ENCODE measurements at places on chromosomes 5 and 9. TPM values are rescaled to one million over a fixed set of nuclear protein-coding genes. Genes with fewer than 3 reads are reported as not detected.
A peak's percentile ranks its signal among the peaks of the same experiment; 100 is the strongest.

DNA sequence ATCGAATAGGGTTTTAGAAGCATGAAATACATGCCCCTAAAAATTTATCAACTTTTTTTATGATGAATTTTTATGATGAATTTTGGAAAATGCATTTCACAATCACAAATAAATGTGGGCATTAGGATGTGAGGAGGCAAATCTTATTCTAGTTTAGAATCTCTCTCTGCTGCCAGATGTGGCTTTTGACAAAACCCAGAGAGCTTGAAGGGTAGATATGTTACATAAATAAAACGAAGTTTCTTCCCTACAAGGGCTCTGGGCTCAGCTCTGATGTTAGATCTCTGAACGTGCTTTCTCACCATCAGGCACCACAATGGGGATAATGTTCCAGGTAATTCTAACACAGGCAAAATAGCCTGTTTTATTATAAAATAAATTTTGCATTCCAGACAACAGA is 102.3 kb upstream of the ADAMTSL1 start:
- no peak for DNase-seq

DNA sequence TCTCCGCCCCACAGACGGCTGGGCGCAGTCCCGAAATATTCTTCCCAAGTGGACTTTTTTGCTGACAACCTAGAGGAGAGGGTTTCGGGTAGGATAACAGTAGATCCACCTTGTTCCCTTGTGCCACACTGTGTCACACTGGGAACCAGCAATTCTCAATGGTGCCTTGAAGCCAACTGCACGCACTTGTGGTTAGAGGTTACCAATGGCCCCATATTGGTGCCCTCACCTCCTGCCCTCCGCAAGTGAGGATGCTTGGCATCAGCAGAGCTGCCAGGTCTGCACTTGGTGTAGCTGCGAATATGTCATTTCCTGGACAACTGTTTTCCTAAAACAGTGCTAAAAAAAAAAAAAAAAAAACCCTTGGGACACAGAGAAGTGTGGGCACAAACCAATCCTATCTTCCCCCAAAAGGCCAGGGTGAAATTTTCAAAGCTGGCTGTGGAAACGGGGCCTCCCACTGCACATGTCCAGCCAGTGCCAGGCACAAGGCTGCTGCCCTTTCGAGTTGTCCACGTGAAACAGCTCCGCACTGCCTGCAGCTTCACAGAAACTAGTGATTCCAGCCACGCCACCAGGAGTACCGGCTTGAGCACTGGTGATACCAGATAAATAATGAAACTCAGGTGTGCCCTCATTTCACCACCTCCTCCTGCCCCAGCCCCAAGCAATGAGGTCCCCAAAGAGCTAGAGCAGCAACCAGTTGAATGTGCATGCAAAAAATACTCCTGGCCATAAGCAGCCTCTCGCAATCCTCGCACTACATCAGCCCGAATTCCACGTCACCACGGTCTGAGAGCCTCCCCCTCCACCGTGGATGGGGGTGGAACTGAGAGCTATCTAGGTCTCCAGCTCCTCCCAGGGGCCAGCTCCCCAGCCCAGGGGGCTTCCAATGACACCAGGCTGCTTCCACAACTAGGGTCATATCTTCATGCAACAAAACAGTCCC is 51.2 kb downstream of the USP20 start:
- no peak for DNase-seq

- DNase-seq, result no peak
Observed at GRCh38 chr9:129338724-129339430, 160.8 kb upstream of the IER5L start.

DNA sequence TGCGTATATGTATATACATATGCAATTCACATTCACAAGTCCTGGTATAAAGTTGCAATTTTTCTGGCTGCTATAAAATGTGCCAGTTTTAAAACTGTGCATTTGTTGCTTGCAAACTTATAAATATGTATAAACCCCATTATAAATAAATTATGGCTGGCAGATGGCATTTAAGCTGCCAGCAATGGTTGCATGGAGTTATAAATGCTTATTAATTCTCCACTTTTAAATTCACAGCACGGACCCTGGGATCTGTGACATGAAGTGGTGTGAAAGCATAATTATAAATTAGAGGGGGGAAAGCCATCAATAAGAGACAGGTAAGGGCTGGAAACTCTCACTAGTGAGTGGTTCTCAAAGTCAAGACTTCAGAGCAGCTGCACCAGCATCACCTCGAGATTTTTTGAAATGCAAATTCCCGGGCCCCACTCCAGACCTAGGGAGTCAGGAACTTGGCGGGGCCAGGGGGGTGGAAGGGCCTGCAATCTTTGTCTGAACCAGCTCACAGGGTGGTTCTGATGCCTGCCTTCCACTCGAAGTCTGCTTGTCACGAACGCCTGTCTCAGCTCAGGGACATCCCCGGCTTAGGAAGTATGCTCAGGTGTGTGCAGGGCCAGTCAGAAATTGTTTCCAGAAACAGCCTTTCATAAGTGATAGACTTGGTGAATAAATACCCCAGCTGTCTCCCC is 16.9 kb downstream of the S1PR3 start:
- DNase-seq, result no peak

DNA sequence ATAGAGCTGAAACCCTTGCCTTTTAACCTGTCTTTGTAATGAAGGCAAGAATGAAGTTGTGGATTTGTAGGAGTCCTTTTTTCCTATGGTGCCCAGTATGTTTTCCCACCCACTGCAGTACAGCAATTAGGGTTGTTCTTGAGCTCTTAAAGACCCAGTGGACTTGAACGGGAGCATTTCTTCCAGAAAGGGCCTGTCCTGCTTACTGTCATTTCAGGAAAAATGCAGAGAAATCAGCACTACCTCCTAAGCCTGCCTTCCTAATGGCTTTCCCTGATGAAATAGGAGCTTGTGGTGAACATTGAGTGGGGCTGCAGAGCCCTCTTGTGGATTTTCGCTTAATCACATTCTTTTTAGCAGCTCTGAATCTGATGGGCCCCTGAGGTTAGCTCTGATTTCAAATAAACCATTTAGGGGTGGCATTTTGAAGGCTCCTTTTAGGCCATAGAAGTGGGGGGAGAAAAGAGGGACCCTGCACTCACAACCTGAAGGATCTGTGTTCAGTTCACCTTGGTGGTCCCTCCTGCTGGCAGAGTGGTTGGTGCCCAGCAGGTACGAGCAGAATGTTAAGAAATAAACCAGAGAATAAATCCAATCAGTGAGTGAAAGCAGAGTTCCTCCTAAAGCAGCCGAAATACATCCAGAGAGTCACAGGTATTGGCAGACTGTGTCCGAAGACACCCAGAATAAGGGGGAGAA is 188.0 kb upstream of the KLF9 start:
- peak; percentile 40 for DNase-seq

GRCh38 chr5:39159811-39160490 is 59.4 kb downstream of the FYB1 start:
- no peak for DNase-seq

DNA sequence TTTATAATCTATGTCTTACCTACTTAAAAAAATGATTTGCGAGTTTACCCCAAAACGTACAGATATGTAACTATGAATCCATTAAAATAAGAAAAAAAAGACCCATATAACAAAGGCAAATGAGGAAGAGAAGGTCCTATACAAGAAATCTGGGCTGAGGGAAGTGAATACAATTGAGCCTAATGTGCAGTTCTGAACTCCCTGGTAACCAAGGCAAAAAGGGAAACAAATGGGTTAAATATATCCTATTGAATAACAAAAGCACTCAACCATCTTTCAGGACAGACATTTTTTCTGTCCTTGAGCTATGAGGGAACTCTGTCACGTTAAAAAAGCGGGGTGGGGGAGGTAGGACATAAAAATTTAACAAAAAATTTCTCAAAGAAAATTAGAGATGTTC is 78.6 kb downstream of the PTPN3 start:
- DNase-seq, result no peak

DNA sequence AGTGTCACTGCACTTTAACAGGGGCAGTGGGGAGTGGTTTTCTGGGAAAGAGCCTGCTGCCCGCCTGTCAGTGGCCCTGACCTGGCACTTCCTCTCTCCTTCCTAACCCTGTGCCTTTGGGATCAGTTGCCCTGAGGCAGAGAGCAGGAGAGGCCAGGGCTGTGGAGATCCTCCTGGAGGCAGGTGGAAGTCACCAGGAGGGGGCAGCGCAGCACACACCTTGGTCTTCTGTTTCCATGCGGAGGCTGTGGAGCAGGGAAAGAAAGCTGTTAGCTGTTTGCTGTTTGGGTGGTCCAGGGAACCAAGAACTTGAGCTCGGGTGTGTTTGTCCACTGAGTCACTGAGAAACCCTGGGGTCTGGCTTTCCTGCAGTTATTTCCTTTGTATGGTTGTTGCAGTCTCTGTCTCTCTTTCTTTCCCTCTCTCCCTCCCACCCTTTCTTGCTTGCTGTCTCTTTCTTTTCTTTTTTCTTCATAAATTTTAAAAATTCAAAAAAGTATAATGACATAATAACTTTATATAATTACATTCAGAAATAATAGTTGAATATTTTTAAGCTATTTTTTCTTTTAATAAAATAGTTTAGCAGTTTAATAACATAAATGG is 28.1 kb downstream of the NTRK2 start:
- peak; percentile 59 for DNase-seq

DNA sequence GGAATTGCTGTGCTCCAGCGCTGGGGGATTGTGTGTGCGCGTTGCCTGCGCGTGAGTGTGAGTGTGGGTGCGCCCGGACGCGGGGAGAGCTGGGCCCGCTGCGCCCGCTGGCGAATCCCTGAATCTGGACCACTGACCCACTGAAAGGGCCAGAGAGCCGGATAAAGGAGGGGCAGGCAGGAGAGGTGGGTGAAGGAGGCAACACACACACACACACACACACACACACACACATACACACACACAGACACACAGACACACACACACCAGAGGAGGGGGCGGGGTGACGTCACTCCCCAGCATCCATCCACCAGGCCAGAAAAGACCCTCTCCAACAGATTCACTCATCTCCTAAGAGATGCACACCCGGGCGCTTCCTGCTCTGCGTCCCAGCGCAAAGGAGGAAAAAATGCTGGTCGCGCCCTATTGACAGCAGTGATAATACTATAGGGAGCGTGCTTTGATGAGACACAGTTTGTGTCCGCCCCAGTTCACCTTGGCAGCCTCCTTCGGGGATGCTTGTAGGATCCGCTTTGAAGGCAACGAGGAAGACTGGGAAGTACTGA is 1059.1 kb upstream of the DMAC1 start:
- DNase-seq, result peak; percentile 38

GRCh38 chr5:10904862-10905432 is 143.9 kb upstream of the DAP start:
- DNase-seq, result no peak

DNA sequence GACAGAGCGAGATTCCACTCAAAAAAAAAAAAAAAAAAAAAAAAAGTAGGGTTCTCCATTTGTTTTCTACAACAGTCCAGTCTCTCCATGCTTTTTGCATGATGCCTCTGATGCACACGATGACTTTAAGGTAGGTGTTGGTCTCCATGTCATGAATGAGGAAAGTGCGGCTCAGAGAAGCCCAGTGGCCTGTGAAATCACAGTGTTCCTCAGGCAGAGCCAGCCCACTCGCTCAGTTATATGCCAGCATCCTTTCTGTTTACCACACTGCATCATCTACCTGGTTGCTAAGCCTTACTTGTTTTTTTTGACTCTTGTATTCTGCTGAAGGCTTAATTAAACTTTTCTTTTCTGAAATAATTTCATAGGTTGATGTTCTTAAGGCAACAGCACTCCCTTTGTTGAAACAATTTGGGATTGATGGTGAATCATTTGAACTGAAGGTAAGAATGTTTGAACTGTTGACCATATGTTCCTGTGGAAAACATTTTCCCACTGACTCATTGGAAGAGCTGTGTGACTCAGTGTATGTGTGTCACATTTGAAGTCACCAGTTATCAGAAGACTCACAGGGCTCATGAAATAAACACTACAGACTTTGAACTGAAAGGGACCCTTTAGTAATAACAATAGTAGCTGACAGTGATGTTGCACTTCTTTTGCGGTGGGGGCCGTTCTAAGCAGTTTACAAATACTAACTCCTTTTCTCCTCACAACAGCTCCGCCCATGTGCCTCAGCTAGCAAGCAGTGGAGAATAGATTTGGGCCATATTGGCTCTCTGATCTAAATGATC is 40.2 kb downstream of the RCL1 start:
- DNase-seq, result no peak

- no peak for DNase-seq
Observed at GRCh38 chr9:19804431-19804830, 15.6 kb upstream of the SLC24A2 start.

GRCh38 chr5:177317959-177318377 is 6.3 kb upstream of the MXD3 start:
- peak; percentile 65 for DNase-seq

GRCh38 chr9:106481013-106481609 is 381.9 kb upstream of the ZNF462 start:
- no peak for DNase-seq

GRCh38 chr9:79129865-79130480 is 441.8 kb upstream of the TLE4 start:
- peak; percentile 70 for DNase-seq

GRCh38 chr9:79858508-79858907 is 286.7 kb downstream of the TLE4 start:
- DNase-seq, result no peak

DNA sequence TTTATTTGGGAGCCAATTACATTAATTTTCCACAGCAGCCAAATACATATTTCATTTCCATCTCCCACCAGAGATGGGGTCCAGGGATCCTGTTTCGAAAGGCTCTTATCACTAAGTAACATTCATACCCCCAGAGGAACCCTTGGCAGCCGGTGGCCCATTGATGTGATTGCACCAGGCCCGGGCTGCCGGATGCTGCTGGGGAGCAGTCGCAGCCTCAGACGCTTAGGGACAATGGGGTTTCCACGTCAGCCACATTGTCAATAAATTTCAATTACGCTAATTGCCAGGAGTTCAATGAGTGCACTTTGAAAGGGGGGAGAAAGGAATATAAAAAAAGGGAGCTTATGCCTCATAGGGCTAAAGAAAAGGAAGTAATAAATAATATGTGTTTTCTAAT is 478.8 kb upstream of the ADAMTS16 start:
- DNase-seq, result no peak

GRCh38 chr9:116654059-116654355 is 33.1 kb upstream of the TRIM32 start:
- DNase-seq, result no peak

GRCh38 chr5:134568761-134569695 is 43.6 kb downstream of the JADE2 start:
- peak; percentile 36 for DNase-seq

- no peak for DNase-seq
Observed at GRCh38 chr5:160921423-160922285, 69.6 kb upstream of the ATP10B start.

- DNase-seq, result no peak
Observed at GRCh38 chr9:4559261-4560182, 69.3 kb downstream of the SLC1A1 start.

GRCh38 chr5:142906863-142907671 is 136.9 kb downstream of the ARHGAP26 start:
- DNase-seq, result no peak

DNA sequence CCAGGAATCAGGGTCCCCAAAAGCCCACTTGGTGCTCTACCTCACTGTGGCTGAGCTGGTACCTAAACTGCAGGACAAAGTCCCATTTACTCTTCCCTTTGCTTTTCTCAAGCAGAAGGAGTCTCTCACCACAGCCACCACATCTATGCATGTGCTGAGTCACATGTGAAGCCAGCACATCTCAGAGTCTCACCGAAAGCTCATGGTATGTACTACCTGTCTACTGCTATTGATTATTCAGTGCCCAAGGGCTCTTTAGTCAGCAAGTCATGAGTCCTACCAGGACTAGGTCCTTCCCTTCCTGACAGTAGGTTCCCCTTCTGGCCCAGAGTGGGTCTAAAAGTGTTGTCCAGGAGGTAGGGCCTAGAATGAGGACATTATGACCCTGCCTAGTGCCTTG is 130.7 kb upstream of the NTRK2 start:
- DNase-seq, result no peak

Gene MOCS2
- 29.3 TPM for total RNA-seq

Gene MCCC2
- total RNA-seq, result 43.4 TPM

Gene SLC6A3
- 0.16 TPM for total RNA-seq

Gene SEMA5A
- 31.9 TPM for total RNA-seq

Gene PHPT1
- total RNA-seq, result 170 TPM
